Left renal pelvis (tissue), 4 donors: ENCODE measurements at places on chromosomes 12 and 14.

- DNase-seq, result no peak
Observed at GRCh38 chr14:91323671-91324605, 79.4 kb upstream of the GPR68 start.

GRCh38 chr12:10170216-10170615 is 1.7 kb downstream of the OLR1 start:
- DNase-seq, result no peak

DNA sequence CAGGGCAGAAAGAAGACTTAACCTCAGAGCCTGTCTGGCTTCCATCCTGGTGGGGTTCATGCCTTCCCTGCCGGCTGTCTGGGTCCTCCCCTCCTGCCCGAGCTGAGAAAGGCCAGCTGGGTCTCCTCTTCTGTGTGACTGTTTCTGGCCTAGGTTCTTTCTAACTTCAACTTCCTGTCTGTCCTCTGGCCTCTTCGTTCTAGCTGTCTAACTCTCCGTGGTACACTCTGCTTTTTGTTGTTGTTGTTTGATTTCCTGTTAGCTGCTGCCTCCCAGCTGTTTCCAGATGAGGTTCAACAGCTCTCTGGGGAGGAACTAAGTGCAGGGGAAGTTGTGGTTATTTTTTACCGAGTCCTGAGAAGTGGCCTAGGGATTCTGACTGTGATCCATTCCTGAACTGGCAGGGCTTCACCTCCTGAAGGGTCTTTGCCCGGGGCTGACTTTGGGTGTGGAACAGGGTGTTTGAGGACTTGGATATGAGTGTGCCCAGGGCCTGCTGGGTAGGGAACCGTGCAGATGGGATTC is 3.2 kb downstream of the MLXIP start:
- no peak for DNase-seq

DNA sequence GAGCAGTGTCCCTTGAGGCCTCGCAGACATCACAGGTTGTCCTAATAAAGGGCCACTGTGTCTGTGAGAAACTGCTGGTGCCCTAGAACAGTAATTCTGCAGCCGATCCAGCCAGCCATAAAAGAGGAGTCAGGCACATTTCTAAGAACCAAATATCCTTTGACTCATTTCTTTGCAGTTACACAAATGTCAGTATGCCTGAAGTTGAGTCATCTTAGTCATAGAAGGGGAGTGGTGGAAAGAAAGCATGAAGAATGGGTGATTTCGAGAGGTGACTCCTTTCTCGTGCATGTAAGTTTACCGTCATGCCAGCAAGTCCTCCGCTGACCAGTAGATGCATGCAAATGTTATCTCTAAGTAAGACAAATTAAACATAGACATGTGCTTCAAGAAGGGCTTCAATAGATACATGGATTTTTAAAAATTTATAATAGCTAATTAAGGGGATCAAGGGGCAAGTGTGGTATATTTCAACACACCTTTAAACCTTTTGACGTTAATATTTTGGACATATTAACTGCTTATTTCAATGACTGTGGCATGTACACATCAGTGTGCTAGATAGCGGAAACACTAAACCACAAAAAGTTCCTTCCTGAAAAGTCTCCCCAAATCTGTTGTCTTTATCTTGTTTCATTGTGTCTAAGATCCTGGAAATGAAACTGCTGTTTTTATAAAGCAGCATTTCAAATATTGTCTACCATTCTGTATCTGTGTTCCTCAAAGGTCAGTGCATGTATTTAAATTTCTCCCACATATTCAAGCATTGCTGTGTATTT is 497.4 kb downstream of the NPAS3 start:
- no peak for DNase-seq

DNA sequence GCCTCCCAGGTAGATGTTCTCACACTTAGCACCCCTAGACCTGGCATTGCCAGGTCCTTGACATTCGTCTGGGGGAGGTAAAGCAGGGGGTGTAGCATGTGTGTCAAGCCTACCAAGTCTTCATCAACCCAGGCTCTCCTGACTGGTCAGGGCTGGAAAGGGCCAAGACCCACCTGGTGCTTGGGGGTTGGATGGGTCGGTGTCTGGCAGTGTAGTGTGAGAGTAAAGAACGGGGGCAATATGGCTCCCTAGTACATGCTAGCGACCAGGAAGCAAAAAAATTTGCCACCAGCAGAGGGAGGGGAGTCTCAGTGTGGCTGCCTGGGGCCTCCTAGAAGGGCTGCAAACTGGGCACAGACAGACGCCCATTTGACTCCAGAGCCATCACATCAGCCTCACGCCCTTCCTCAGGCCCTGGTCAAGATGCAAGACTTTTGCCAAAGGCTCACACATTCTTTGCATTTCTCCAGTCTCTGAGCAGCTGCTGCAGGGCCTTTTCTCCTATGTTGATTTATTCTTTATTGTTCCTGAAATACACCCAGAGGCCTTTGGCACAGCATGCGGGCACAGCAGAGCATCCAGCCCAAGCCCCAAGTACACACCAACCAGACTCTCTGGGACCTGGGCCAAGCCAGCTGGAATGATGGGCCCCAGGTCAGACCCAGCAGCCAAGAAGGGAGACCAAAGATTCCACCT is 38.3 kb upstream of the PNMA1 start:
- DNase-seq, result no peak

DNA sequence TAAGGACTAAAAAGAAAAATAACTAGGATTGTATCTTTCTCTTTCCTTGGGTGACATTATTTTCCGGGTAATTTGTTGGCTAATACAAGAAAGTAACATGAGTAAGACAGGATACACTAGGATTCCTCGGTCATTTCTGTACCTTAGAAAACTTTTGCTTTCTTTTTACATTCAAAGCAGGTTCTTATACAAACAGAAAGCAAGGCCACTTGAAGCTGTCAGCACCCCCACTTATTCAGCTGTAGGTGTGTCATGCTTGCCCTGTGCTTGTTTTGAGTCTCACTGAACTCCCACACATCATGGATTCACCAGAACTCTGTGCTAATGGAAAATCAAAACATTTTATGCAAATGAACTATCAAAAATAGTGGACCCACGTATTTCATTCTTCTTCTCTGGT is 266.8 kb upstream of the CLEC14A start:
- no peak for DNase-seq

DNA sequence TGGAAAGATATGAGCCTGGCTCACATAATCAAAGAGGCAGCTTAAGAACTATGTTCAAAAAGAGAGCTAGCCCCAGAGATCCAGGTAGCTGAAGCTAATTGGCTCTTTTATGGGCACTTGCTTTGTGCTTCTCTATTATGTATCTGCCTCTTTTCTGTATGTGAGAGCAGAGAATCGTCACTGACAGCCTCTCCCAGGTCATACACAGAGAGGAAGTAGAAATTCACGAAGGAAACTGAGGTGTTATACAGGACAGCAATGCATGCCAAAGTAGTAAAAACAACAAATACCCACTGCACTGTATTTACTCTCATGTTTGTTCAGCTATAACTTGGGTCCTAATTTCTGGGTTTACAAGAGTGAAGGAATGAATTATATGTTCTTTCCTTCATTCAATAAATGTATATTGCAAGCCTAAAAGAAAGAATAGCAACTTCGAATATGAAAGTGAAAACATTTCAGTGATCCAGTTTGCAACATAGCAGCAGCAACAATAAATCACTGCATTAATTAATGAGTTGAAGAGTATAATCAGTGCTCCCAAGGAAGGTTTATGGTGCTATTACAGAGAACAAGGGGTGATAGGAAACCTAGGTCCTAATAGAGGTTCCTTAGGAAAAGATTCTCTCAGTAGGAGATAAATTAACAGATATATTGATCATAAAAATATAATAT is 47.1 kb upstream of the ATXN7L3B start:
- DNase-seq, result no peak

DNA sequence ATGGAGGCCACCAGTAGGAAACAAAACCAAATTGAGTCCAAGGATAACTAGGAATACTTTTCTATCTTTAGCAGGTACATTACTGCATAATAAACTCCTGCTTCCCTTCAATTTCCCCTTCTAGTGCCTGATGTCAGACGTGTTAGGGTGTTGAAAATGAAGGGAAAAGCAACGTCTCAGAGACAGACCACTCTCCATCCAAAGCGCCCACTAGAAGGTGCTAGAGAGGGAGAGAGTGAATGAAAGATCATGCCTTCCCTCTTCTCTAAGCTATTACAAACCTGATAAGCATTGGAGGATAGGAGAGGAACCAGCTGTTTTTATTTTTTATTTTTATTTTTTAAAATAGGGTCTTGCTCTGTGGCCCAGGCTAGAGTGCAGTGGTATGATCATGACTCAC is 64.1 kb downstream of the ZNF641 start:
- no peak for DNase-seq

DNA sequence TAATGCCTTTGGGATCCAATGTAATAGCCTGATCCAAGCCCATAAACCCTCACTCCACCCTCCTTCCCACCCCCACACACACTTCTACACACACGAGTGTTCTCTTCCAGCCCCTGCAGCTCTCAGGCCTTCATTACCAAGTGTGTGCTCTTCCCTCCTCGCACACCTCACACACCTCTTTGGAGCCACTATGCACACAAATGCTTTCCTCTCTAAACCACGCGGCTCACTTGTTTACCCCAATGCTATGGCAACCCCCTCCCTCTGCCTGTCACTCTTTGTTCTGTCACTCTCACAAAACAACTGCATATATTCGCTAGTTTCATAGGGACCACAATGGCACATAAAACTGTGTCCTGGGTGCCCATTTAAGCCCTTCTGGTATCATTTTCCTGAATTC is 35.1 kb downstream of the PPP2R5E start:
- no peak for DNase-seq

DNA sequence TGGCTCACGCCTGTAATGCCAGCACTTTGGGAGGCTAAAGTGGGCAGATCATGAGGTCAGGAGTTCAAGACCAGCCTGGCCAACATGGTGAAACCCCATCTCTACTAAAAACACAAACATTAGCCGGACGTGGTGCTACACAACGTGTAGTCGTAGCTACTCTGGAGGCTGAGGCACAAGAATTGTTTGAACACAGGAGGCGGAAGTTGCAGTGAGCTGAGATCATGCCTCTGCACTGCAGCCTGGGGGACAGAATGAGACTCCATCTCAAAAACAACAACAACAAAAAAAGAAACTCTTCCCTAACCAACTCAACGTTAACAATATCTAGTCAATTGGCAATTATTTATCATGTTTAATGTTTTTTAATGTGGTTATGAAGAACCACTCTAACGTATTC is 89.3 kb downstream of the EPS8 start:
- DNase-seq, result no peak

DNA sequence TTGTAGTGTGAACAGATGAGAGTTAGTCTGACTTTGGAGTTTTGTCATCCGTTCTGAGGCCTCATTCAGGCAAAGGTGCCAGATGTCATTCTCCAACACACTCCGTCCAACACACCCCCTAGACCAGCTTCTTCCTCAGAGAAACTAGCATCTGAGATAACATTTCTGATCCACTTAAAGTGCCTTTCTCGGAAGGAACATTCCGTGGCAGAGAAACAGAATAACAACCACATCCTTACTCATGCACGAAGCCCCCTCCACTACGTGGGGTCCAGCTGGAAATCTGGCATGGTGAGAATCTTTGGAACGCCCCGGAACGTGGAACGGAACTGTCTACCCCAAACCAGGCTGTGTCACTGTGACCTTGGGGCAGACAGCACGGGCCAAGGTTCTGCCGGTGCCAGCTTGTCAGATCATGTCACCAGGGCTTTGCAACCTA is 17.0 kb upstream of the BCL7A start:
- DNase-seq, result no peak

- DNase-seq, result peak; percentile 40
Observed at GRCh38 chr12:96399120-96399918, 920 bp downstream of the CDK17 start.

GRCh38 chr14:56189307-56189706 is 71.1 kb downstream of the PELI2 start:
- no peak for DNase-seq

DNA sequence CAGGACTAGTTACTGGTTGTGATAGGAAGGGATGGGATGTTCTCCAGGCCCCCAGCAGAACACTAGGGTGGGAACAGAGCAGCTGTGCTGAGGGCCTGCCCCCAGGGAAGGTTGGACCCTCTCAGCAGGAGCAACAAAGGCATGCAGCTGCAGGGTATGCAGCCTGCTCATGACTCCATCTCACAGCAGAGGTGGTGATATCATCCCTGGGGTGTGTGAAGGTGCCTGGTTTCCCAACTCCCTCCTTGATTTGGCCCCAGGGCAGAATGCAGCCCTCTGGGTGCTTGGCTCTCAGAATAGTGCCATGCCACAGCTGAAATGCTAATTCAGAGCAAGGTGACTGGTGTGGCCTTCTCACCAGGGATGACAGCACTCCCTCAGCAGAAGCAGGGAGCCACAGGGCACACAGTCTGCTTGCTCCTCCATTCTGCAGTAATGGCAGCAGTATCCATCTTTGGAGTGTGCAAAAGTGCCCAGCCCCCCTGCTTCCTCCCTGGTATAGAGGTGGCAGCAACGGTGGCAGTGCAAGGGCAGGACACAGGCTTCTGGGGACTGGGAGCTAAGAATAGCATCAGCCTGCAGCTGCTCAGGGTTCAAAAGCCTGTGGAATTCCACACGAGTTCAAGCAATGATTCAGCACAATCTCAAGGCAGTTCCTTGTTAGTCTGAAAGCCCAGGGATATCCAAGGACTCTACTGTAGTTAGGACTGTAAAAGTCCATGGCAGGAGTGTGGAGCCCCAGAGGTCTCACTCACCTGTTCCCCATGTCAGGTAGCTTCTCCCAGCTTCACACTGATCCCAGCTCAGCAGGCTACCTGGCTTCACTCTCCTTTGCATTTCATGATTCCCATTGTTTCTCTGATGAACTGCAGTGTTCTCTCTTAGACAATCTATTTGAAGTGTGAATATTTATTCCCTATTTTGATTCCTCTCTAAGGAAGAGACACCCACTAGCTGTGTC is 298.1 kb upstream of the FOXG1 start:
- no peak for DNase-seq

DNA sequence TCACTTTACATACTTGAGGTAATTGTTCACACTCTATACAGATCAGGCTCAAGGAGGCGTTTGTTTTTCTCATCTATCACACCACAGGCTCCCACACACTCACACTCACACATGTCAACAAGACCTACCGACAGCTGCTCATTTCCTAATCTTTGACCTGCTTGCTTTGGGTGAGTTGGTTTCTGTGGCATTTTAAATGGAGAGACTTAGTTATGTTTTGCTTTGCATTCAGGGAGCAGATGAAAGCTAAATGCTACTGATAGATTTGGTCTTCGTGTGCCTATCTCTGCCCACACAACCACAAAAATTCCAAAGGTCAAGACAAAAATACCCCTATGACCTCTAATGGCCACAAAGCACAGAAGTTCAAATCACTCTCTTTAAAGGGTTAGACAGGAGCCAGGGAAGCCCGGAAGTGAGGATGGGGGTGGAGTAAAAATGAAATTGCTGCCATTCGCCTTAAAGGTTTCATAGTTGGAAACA is 203.5 kb upstream of the G2E3 start:
- no peak for DNase-seq
